ENCODE measurements at places on chromosomes 2 and 18.

GRCh38 chr2:163859951-163860350, 124.1 kb upstream of the FIGN start:
- no peak for DNase-seq

GRCh38 chr18:55073834-55074233, 114.6 kb upstream of the CCDC68 start:
- DNase-seq, result no peak

GRCh38 chr2:132884705-132885104, 214.7 kb upstream of the LYPD1 start:
- DNase-seq, result no peak

DNA sequence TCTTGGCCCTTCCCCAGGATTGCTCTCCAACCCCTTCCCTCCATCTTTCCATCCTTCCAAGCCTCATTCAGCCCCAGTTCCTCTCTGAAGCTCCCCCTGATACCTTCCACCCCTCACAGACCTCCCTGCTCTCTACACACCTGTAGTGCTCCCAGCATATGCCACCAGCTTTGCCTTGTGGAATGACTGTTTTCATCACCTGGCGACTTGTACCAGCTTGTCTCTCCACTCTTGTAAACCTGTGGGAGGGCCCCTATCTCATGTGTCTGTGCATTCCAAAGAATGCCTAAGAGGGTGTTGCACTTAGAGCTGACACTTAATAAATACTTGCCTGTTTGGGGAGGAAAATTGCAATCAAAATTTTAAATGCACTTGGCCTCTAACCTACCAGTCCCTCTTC, 198.7 kb downstream of the BCL11A start:
- no peak for DNase-seq

GRCh38 chr2:173432049-173432754, 77.5 kb downstream of the CDCA7 start:
- no peak for DNase-seq

- DNase-seq, result no peak
Measured at GRCh38 chr2:196174404-196174803, 3.0 kb upstream of the STK17B start.

Data from progenitor cell of endocrine pancreas (in vitro differentiated cells).